A673 (cell line): ENCODE measurements at places on chromosomes 13 and 19. TPM values are rescaled to one million over a fixed set of nuclear protein-coding genes. Genes with fewer than 3 reads are reported as not detected.

Gene CEACAM8
- not detected in 2 replicates for total RNA-seq

Gene TSSK6
- total RNA-seq: 2.5 TPM in 2 replicates

Gene CYP4F3
- total RNA-seq: not detected in 2 replicates

Gene WDR88
- not detected in 2 replicates for total RNA-seq

Gene WDR87
- total RNA-seq: not detected in 2 replicates

Gene SOHLH2
- total RNA-seq: 1.6 and 2.5 TPM in 2 replicates

Gene NOTCH3
- total RNA-seq: 19.7 and 41.9 TPM in 2 replicates

Gene ACP7
- not detected in 2 replicates for total RNA-seq

Gene ZNF221
- 4.8 and 6.1 TPM in 2 replicates for total RNA-seq

Gene KLK2
- not detected in 2 replicates for total RNA-seq

Gene RASAL3
- total RNA-seq: 1.1 TPM in 2 replicates

Gene OVOL3
- total RNA-seq: 0.47 and 0.63 TPM in 2 replicates

Gene ZNF154
- 4.0 and 4.4 TPM in 2 replicates for total RNA-seq

Gene KLK10
- not detected in 2 replicates for total RNA-seq

Gene ZNF569
- 7.1 and 9.5 TPM in 2 replicates for total RNA-seq

Gene IL17D
- 2.0 and 2.7 TPM in 2 replicates for total RNA-seq

Gene ELANE
- not detected in 2 replicates for total RNA-seq

Gene PINLYP
- 14.3 and 15.6 TPM in 2 replicates for total RNA-seq

Gene LAIR1
- total RNA-seq: not detected in 2 replicates

Gene S1PR5
- 0.41 and 1.1 TPM in 2 replicates for total RNA-seq

Gene SYT5
- 0.28 TPM in 1 of 2 replicates, not detected in the other for total RNA-seq

Gene ADGRL1
- 66.1 and 72.0 TPM in 2 replicates for total RNA-seq

Gene CYP2A6
- not detected in 2 replicates for total RNA-seq

Gene TUBA3C
- not detected in 2 replicates for total RNA-seq

Gene PRODH2
- total RNA-seq: not detected in 2 replicates

Gene CRLF1
- total RNA-seq: 192 and 305 TPM in 2 replicates

Gene CRX
- not detected in 2 replicates for total RNA-seq

Gene LIPE
- 6.8 and 7.6 TPM in 2 replicates for total RNA-seq

Gene SIAH3
- 4.6 and 5.8 TPM in 2 replicates for total RNA-seq

Gene VSTM1
- total RNA-seq: not detected in 2 replicates

Gene A1BG
- total RNA-seq: 15.2 and 18.2 TPM in 2 replicates
